ENCODE measurements at places on chromosomes 2 and 18.

GRCh38 chr2:107785756-107786155, 40.9 kb upstream of the RGPD4 start:
- DNase-seq = no peak

DNA sequence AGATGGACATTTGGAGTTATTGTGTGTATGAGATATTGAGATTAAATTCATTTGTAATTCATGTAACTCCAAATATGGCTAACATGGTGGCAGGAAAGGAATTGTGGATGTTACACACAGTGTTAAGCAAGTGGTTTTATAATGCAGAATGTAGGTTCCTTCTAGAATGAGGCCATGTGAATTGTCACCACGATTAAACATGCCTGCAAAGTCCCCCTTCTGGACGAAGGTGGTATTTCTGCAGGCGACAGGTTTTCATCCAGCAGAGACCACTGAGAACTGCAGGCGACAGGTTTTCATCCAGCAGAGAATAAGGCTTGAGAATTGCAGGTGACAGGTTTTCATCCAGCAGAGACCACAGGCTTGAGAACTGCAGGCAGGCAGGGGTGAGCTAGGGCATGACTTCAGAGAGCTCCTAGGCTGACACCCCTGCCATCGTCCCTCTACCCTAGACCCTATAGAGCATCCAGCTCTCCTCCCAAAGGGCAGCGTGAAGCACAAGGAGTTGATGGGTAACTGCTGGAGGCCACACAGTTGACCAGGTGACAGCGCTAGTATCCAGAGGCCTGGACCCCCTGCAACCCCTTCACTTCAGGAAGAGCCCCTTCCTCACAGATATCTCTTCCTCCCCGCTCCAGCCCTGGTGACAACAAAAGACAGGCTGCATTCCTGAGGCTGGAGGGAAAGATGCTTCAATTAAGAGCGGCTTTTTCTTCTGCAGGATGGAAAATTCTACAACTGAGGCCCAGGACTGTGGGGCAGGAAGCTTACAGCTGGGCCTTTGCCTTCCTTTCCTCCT, 175.8 kb downstream of the LOXHD1 start:
- DNase-seq = peak; percentile 35

- DNase-seq = no peak
Measured at GRCh38 chr2:31151501-31151900, 13.3 kb upstream of the GALNT14 start.

- DNase-seq = no peak
Measured at GRCh38 chr2:229376866-229377265, 105.8 kb upstream of the PID1 start.

DNA sequence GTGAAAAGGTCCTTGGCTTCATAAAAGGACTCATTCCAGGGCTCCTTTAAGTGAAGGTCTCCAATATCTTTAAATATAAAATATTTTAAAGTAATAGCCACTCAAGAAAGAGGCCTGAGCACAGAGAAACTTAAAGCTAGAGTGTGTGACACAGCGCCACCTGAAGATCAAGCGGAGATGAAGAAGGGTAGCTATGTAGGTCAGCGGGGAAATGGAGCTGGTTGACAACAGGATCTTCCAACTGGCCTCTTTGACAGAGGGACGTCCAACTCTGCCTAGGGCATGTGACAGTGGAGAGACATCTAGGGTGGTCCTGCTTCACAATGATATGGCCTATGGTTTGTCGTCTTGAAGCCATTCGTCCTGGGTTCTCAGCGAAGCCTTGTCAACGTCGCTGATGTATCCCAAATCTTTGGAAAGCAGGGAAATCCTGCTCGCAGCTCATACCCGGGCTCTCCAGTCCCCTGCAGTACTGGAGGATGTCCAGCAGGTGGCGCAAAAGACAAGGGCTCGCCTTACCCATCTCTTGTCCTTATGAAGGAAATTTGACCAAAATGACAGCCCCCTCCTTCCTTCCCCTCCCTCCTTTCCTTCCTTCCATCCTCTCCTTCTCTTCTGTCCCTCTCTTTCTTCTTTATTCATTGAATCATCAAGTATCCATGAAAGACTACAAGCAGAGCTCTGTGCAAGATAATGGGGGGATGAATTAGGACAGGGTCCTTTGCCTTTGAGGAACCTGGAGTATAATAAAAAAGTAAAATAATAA, 59.6 kb downstream of the LONRF2 start:
- DNase-seq = peak; percentile 38

GRCh38 chr2:185463481-185463880, 275.1 kb upstream of the FSIP2 start:
- no peak for DNase-seq

- no peak for DNase-seq
Measured at GRCh38 chr18:23451491-23451890, 1.6 kb upstream of the RIOK3 start.

- DNase-seq = no peak
Measured at GRCh38 chr2:29821591-29821990, 99.8 kb downstream of the ALK start.

DNA sequence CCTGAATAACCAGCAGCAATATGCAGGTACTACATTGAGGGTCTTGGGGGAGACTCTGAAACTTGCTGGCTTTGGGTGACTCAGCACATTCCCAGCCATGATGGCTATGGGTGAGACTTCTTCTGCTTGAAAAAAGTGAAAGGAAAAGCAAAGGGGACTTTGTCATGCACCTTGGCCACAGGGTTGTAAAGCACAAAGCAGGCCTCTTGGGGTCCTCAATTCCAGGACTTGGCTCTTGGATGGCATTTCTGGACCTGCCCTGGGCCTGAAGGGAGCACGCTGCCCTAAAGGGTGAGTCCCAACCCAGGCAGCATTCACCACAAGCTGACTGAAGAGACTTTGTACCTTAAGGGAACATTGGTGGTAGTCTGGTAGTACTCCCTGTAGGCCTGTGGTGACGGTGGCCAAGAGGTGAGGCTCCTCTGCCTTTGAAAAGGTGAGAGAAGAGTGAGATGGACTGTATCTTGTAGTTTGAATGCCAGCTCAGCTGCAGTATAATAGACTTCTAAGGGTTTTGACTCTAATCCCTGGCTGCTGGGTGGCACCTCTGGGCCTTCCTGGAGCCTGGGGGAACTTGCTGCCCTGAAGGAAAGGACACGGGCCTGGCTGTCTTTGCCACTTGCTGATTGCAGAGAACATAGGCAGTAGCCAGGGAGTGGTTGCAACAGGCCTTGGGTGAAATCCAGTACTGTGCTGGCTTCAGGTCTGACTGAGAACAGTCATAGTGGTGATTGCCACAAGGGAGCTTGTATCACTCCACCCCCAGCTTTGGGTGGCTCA, 36.5 kb upstream of the CYTIP start:
- DNase-seq = no peak

DNA sequence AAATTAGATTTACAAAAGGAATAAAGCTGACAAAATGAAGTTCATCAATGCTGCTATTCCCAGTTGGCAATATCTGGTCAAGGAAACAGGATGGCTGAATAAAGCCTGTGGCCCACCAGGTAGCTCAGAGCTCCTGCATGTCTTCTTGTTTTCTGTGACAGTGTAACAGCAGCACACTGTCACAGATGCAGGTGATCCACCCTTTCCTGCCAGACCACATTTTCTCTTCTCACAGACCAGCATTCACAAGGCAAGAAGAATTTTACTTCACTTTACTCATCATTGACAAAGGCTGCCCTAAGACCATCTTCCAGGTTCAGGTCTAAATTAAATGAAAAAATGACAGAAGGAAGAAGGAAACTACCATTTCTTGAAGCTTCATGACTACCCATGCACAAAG, 166.2 kb upstream of the MEIS1 start:
- no peak for DNase-seq

All from activated gamma-delta T cell treated with anti-CD3 and anti-CD28 coated beads, Interleukin-2, amount 50 U/mL, for 16 hours (primary cell).